AG08396 (cell line): ENCODE measurements at places on chromosomes 7 and 10.

DNA sequence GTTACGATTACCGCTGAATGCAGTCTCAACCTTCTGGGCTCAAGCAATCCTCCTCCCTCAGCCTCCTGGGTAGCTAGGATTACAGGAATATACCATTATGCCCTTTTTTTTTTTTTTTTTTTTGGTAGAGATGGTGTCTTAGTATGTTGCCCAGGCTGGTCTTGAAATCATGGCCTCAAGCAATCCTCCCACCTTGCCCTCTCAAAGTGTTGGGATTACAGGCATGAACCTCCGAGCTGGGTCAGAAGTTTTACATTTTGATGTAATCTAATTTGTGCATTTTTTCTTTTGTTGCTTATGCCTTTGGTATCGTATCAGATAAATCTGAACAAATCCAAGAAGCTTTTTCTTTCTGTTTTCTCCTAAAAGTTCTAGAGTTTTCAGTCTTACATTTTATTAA, 87.4 kb downstream of the EPC1 start:
- no peak for DNase-seq

GRCh38 chr7:24871770-24872169, 108.2 kb downstream of the OSBPL3 start:
- no peak for DNase-seq

- DNase-seq: no peak
These were observed 114.9 kb upstream of the ANKRD1 start for GRCh38 chr10:91035650-91036292.

DNA sequence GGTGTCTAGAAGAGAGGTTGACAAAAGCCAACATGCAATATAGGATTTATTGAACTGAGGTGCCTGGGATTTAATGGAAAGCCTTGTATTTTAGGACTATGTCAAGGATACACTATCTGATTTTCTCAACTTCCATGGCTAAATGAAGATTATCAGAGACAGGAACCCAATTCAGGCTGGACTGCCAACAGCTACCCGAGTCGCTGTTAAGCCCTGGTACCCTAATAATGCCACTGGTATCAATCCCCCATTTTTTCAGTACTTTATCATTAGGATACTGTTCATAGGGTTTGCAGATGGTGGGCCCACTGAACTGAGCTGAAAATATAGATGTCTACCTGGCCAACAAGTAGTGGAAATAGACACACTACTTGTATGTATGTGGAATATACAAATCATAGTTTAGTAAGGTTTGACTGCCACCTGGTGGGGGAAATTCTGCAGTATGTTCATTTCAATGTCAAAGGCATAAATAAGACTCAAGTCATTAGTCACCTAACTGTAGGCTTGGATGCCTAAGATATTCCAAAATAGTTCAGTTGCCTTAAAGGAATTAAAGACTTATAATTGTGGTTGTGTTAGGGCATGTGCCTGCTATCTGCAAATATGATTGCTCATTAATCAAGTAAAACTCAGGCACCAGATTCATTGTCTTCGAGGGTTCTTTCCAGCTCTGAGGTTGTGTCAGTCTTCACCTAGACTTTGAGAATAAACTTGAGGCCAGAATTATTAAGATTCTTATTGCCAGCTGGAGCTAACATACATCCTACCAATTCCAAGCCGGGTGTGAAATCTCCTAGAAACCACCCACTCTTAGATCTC, 34.1 kb upstream of the NOBOX start:
- DNase-seq: peak; percentile 26

DNA sequence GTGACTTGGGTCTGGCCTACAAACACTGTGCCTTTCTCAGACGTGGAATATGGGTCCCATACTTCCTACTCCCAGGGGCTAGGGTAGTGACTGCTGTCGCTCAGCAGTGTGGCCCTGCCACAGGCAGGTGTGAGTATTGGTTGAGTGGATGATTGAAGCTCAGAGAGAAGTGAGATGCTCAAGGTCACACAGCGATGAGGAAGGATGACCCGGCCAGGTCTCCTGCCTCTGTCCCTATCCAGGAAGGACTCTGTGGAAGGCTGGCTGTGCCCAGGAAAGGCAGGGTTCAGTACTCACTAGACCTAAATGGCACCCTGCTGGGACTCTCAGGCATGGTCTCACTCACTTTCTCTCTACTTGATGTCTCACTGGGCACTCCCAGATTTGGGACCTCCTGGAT, 2.8 kb downstream of the PRF1 start:
- DNase-seq: no peak

GRCh38 chr10:29702273-29703164, 67.7 kb upstream of the SVIL start:
- DNase-seq: peak; percentile 27

DNA sequence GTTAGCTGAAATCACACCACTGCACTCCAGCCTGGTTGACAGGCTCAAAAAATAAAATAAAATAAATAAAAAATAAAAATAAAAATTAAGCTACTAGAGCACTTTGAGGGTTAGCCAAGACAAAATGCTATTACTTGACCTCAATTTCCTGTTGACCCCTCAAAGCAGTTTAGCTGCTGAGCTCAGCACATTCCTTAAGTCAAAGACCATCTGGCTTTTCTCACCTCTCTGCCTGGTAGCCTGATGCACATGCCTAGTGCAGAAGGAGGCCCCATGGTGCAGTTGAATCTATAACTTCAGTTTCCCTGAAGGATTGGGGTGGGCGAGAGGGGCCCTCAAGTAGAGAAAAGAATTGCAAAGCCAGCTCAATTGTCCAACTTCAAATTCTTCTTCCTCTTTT, 211.1 kb upstream of the GALNT17 start:
- no peak for DNase-seq

GRCh38 chr10:43448742-43449141, 11.8 kb downstream of the ZNF487 start:
- no peak for DNase-seq

GRCh38 chr7:135802697-135803096, 54.1 kb upstream of the FAM180A start:
- DNase-seq: no peak

GRCh38 chr7:142914121-142914520, 19.4 kb downstream of the TRPV5 start:
- no peak for DNase-seq

- DNase-seq: no peak
These were observed 51.3 kb downstream of the CLEC2L start for GRCh38 chr7:139574618-139575337.

- DNase-seq: no peak
These were observed 4.9 kb upstream of the KAT6B start for GRCh38 chr10:74821501-74821900.

DNA sequence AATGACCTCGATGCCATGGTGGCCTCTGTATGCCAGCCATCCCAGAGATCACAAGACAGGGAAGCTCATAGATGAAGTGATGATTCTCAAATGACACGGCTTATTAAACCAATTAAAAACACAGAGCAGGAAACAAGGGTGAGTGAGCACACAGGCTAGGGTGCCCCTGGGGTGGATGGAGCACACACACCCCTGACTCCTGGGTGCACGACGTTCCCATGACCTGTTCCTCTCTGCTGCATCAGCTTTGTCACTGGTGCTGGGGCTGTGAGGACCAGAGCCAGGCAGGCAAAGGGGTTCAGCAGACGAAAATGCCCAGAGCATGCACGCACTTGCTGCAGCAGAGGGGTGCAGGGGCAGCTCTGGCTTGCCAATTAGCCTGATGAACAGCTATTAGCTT, 86.5 kb upstream of the LRRC4 start:
- no peak for DNase-seq

- no peak for DNase-seq
These were observed 303.8 kb downstream of the PRKG1 start for GRCh38 chr10:51377932-51378599.

- no peak for DNase-seq
These were observed 31.5 kb downstream of the ACTA2 start for GRCh38 chr10:88920986-88921593.

- no peak for DNase-seq
These were observed 13.9 kb upstream of the LRMDA start for GRCh38 chr10:75417522-75417927.

DNA sequence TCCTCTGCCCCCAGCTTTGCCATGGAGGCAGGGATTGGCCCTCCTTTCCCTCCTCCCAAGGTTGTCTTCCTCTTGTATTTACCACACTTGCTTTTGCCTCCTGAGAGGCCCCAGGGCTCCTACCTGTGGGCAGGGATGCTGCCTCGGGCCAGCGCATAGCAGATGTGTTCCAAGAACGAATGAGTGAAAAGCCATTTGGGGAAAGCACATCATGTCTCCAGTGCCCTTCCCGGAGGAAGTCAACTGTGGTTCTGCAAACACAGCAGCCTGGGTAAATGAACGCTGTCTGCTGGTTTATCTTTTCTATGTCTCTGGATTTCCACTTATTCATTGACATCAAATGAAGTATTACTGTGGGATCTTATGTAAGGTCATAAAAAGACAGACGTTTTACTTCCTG, 161.7 kb downstream of the FANK1 start:
- DNase-seq: no peak

DNA sequence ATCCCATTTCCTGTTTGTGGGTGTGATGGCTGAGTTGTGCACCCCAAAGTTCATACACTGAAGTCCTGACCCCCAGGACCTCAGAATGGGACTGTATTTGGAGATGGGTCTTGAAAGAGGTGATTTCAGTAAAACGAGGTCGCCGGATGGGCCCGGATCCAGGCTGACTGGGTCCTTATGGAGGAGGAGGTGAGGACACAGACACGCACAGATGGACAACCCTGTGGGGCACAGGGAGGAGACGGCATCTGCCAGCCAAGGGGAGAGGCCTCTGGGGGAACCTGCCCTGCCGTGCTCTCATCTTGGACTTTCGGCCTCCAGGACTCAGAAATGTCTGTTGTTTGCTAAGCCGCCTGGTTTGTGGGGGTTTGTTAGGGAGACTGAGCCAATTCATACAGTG, 61.1 kb downstream of the PTPRN2 start:
- DNase-seq: no peak

DNA sequence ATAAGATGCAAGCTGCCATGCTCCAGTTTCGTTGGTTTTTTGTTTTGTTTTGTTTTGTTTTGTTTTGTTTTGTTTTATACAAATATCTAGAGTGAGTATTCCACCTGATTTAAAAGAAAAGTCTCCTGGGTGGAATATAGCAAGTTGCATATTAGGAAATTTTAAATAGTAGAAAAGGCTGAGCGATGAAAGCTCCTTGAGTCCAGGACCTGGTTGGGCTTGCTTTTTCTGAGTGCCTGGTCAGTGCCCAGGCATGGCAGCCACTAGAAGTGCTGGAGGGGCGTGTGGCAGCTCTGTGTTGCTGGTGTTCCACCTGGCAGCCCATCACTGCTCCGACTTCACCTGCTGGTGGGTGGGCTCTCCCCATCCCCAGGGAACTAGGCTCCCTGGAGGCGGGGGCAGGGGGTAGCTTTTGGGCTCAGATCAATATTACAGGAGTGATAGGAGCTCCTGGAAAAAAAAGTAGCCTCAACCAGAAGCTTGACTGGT, 8.0 kb downstream of the COL17A1 start:
- DNase-seq: no peak

DNA sequence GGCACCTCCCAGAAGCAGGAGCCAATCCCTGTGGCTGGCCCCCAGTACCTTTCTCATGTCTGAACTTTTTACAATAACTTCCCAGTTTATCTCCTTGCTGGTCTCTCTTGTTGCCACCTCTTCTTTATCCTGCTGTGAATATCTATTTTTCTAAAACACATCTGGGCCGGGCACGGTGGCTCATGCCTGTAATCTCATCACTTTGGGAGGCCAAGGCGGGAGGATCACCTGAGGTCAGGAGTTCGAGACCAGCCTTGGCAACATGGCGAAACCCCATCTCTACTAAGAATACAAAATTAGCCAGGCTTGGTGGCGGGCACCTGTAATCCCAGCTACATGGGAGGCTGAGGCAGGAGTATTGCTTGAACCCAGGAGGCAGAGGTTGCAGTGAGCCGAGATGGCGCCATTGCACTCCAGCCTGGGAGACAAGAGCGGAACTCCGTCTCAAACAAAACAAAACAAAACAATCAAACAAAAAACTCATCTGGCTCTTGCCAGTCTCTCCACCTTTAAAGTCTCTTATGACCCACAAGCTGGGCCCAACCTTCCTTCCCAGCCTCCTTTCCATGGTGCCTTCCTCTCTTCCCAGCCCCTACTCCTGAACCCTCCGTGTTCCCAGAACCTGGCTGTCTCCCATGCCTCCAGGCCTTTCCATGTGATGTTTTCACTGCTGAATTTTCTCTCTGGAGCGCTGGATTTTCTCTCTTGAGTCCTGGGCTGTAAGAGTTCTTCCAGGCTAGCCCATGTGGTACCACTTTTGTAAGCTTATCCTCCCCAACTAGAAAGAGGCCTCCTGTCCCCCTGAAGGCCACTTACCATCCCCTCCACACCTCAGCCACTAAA, 51.3 kb downstream of the HIP1 start:
- no peak for DNase-seq

- DNase-seq: no peak
These were observed 163.1 kb downstream of the PPP1R17 start for GRCh38 chr7:31850066-31850465.

GRCh38 chr7:22939842-22940241, 74.1 kb downstream of the HYCC1 start:
- no peak for DNase-seq

DNA sequence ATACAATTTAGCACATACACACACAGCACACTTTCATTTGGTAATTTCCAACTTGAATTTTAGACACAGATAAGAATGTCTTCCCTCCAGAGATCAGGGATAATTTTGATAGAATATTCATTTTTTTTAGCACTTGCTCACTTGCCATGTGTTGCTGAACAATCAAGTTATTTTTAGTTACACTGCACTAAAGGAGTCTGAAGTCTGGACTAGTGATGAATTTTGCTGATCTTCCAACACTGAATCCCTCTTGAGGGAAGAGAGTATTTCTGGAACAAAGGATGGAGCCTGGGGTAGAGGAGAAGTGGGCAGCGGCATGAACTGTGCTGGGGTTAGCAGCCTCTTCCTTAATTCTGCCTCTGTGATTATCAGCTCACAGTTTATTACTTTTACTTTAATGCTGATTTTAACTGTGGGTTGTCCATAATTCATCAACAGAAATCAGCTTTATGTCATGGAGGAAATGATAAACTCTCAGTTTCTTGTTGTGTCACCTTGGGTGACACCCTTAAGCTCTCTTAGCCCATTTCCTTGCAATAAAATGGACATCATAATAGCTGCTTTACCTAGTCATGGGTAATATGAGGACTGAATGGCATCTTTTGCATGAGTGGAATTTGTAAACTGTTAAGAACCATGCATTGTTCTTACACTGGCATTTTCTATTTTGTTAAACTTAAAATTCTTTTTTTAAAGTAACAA, 32.1 kb downstream of the SGPL1 start:
- DNase-seq: no peak

- no peak for DNase-seq
These were observed 15.5 kb upstream of the CPXM2 start for GRCh38 chr10:123906884-123907652.
